RCC 7860 (cell line): ENCODE measurements at places on chromosomes 4 and X.

- DNase-seq = no peak
Observed at GRCh38 chrX:585115-585808, 45.3 kb upstream of the SHOX start.

- DNase-seq = no peak
Observed at GRCh38 chr4:5618051-5618960, 90.1 kb downstream of the EVC2 start.

DNA sequence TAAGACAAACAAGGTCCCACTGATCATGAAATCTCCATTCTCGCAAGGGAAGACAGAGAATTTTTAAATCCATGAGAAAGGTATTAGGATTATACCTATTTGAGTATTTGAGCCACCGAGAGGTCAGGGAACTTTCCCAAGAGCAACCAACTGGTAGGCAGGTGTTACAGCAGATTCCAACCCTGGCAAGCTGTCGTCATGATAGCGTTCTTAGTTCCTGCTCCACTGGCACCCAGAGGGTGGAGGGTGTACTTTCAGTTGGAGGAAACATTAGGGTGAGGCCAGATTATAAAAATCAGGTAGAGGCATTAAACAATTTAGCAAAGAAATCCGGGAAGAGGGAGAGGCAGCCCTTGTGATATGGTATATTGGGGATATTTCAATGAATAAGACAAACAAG lies 23.3 kb downstream of the COQ2 start:
- no peak for DNase-seq

GRCh38 chrX:40006106-40007017 lies 91.4 kb downstream of the BCOR start:
- DNase-seq = no peak

GRCh38 chr4:94931626-94932025 lies 173.9 kb downstream of the BMPR1B start:
- DNase-seq = no peak

- DNase-seq = no peak
Observed at GRCh38 chrX:80807606-80807991, 2.1 kb downstream of the BRWD3 start.

DNA sequence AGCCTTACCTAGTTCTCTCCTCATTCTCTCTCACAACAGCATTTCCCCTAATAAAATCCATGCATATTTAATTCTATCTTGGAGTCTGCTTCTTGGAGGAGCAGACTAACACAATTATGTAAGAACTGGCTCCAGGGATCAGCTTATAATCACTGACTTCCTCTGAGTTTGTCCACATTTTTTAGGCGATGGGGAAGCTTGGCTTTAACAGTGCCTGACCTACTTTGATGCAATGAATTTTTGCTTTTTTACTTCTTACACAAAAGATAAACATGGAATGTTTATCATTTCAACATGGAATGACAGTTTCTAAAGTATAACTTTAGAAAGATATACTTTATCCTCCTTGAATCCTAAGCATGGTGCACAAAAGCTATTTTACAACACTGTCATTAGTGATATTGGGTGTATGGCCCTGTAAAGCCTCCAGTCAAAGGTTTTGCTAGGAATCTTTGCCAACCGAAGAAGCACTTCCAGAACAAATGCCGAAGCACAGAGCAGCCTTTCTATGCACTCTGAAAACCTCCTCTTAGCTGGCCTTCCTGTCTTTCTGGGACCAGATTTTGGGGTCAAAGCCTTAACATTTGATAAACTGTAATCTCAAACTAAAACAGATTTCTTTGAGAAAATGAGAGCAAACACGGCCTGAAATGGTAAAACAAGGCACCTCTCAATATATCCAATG lies 736 bp downstream of the BDH2 start:
- no peak for DNase-seq
